ENCODE measurements at places on chromosomes 6 and 20. TPM values are rescaled to one million over a fixed set of nuclear protein-coding genes. Genes with fewer than 3 reads are reported as not detected.

DNA sequence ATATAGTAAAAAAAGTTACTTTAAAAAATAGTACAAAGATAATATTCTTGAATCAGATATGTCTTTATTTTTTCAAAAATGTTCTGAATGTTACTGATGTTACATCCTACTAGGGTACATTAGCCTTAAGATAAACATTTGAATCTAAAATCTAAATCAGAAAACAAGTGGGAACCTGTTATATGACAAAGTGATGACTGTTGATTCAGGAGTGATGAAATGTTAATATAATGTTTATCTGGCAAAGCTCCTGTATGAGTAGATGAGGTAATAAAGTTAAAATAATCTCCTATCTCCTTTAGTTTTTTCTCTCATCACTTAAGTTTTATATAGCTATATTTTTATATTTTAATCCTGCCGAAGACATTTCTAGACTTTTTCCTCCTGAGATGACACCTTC, 4.2 kb downstream of the DOP1A start:
- peaks cover 3% of the 10 kb centered on the region for H3K36me3 ChIP-seq
- H3K27ac ChIP-seq = peak overlapping the region; percentile 41
- H3K4me3 ChIP-seq = no peak overlapping the region
- no peak for DNase-seq
- H3K4me1 ChIP-seq = peaks cover 26% of the 10 kb centered on the region

- no peak for DNase-seq
- peaks cover 2% of the 10 kb centered on the region for H3K36me3 ChIP-seq
- peaks cover 32% of the 10 kb centered on the region for H3K4me1 ChIP-seq
- peak overlapping the region; percentile 74 for H3K4me3 ChIP-seq
- H3K27ac ChIP-seq = peak overlapping the region; percentile 67
Measured at GRCh38 chr6:28211840-28212509, 13.1 kb upstream of the ZSCAN9 start.

- no peak overlapping the region for H3K27ac ChIP-seq
- peaks cover 22% of the 10 kb centered on the region for H3K4me1 ChIP-seq
- H3K36me3 ChIP-seq = no peaks in the 10 kb centered on the region
- no peaks in the 10 kb centered on the region for H3K27me3 ChIP-seq
- DNase-seq = no peak
- H3K4me3 ChIP-seq = no peak overlapping the region
Measured at GRCh38 chr6:127173156-127173940, 54.9 kb downstream of the RSPO3 start.

DNA sequence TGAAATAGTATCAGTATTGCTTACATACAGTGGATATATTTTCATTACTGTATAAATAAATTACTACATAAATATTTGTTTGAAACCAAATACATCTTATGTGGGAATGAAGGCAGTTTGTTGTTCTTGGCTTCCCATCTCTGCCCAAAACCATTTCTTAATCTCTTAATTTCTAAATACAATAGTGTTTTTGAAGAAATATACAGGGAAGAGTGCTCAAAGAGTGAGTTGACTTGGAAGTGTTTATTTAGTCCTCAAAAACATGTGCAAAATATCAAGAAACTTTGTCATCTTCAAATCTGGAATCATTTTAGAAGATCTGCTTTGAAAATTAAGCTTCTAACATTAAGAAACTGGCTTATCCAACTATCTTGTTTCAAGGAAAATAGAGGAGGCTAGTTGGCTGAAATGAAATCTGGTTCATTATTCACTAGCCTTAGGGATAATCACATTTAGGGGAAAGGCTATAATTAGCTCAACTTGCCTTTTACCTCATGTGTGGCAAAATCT, 259.8 kb upstream of the FLRT3 start:
- no peaks in the 10 kb centered on the region for H3K4me1 ChIP-seq
- H3K27me3 ChIP-seq = peaks cover 5% of the 10 kb centered on the region
- DNase-seq = no peak
- H3K27ac ChIP-seq = no peak overlapping the region
- H3K36me3 ChIP-seq = no peaks in the 10 kb centered on the region
- no peak overlapping the region for H3K4me3 ChIP-seq

The FABP7 gene
- total RNA-seq = not detected

DNA sequence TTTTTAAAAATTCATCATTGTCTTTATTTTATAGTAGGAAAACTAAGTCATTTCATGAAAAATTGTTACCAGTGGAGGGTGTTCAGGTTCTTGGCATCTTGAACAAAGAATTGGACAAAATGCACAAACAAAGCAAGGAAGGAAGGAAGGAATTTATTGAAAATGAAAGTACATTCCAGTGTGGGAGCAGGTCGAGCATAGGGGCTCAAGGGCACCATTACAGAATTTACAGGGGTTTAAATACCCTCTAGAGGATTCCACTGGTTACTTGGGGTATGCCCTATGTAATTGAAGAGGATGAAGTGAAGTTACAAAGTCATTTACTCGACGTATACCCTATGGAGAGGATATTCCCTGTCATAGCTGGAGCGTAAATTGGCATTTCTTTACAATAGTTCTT, 37.4 kb upstream of the HDAC2 start:
- no peak for DNase-seq
- no peak overlapping the region for H3K4me3 ChIP-seq
- H3K27ac ChIP-seq = no peak overlapping the region
- peaks cover 10% of the 10 kb centered on the region for H3K4me1 ChIP-seq

DNA sequence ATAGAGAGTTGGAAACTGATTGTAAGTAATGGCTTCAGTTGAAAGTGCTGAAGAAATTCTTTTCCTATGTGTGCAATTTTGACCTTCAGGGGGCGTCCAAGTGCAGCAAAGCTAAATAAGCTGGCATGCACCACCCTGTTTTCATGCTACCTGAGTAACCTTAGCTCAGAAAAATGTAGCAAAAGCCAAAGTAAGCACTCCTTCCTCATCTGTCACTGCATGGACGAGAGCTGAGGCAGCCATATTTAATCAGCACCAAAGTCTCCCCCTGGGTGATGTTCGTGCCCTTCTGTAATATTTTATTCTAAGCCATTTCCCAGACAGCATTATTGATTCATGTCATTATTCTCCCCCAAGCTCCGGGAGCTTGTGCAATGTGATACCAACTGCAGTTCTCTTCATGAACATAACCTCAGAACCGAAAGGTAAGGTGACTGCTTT, 123.1 kb downstream of the RPS12 start:
- no peaks in the 10 kb centered on the region for H3K36me3 ChIP-seq
- H3K4me3 ChIP-seq = no peak overlapping the region
- no peak overlapping the region for H3K27ac ChIP-seq
- no peaks in the 10 kb centered on the region for H3K27me3 ChIP-seq

The MOXD1 gene
- 9.1 TPM for total RNA-seq

DNA sequence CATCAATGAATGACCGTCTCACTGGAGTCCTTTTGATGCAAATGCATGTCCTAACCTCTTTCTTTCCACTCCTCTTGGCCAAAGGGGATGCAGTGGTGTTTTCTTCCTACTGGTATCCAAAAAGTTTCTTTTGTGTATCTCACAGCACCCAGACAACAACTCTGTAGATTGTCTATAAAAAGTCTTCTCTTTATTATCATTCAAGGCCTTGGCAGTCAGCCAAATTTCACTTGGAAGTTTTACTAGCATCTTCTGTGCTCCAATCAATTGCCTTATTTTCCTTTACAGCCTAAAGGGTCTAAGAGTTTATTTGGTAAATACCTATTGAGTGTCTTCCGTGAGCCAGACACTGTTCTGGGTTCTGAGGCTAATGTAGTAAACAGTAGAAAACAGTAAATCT, 150.2 kb upstream of the RNF217 start:
- H3K36me3 ChIP-seq = peaks cover 4% of the 10 kb centered on the region
- peaks cover 6% of the 10 kb centered on the region for H3K27me3 ChIP-seq
- no peak overlapping the region for H3K4me3 ChIP-seq
- H3K27ac ChIP-seq = no peak overlapping the region

The HEBP2 gene
- total RNA-seq = 43.7 TPM

GRCh38 chr6:113073611-113074191, 726.6 kb downstream of the RFPL4B start:
- no peaks in the 10 kb centered on the region for H3K27me3 ChIP-seq
- H3K4me3 ChIP-seq = no peak overlapping the region
- peaks cover 43% of the 10 kb centered on the region for H3K4me1 ChIP-seq
- peak overlapping the region; percentile 59 for H3K27ac ChIP-seq
- H3K36me3 ChIP-seq = peaks cover 7% of the 10 kb centered on the region

DNA sequence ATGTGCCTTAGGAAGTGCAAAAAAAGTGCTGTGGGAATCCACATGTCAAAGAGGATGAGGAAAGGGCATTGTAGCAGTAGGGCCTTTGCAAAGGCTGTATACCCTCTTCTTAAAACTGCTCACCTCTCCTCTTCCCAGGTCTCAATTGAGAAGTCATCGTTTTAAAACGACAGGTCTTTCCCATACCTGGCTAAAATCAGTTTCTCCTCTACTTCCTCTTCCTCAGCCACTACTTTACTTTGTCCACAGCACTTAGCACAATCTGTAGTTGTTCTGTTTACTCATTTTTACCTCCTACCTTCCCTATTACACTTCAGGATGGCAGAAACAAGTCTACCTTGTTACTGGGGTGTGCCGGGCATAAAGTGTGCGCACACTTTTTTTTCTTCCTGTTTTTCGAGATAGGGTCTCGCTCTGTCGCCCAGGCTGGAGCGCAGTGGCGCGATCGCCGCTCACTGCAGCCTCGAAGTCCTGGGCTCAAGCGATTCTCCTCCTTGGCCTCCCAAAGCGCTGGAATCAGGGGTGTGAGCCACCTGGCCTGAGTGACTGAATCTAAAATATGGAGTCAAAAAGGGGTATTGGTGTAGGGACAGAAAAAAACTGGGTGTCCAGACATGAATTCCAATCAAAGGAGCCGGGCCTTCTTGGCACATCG, 9.8 kb upstream of the ELOVL5 start:
- no peak for DNase-seq
- H3K27ac ChIP-seq = peak overlapping the region; percentile 86
- no peaks in the 10 kb centered on the region for H3K27me3 ChIP-seq
- peak overlapping the region; percentile 90 for H3K4me3 ChIP-seq
- H3K4me1 ChIP-seq = peaks cover 18% of the 10 kb centered on the region
- no peaks in the 10 kb centered on the region for H3K36me3 ChIP-seq

- H3K27ac ChIP-seq = peak overlapping the region; percentile 85
- H3K4me3 ChIP-seq = no peak overlapping the region
- peaks cover 3% of the 10 kb centered on the region for H3K36me3 ChIP-seq
- no peaks in the 10 kb centered on the region for H3K27me3 ChIP-seq
- no peak for DNase-seq
- H3K4me1 ChIP-seq = peaks cover 25% of the 10 kb centered on the region
Measured at GRCh38 chr6:101195588-101195987, 197.9 kb upstream of the GRIK2 start.

DNA sequence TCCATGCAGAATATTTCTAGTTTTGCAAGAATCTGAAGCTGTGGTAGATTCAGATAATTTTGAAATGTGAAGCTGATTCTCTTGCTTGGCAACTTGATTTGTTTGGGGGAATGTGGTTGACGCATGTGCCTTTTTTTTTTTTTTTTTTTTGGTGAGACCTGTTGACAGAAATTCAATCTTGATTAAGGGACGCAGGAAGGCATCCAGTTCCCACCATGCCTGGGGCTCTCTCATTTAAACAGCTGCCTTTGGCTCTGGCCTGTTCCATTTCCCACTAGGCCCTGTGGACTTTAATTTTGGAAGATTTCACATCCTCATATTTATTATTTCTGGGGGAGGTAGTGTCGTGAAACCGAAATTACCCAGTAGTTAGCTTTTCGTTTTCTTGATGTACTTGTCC, 8.6 kb downstream of the TPX2 start:
- H3K4me3 ChIP-seq = peak overlapping the region; percentile 33
- no peaks in the 10 kb centered on the region for H3K27me3 ChIP-seq
- H3K4me1 ChIP-seq = peaks cover 48% of the 10 kb centered on the region
- H3K36me3 ChIP-seq = peaks cover 7% of the 10 kb centered on the region
- peak overlapping the region; percentile 89 for H3K27ac ChIP-seq

- peaks cover 2% of the 10 kb centered on the region for H3K36me3 ChIP-seq
- no peaks in the 10 kb centered on the region for H3K27me3 ChIP-seq
- peak overlapping the region; percentile 1 for H3K27ac ChIP-seq
Measured at GRCh38 chr6:140736231-140736630, 1361.8 kb upstream of the CITED2 start.

DNA sequence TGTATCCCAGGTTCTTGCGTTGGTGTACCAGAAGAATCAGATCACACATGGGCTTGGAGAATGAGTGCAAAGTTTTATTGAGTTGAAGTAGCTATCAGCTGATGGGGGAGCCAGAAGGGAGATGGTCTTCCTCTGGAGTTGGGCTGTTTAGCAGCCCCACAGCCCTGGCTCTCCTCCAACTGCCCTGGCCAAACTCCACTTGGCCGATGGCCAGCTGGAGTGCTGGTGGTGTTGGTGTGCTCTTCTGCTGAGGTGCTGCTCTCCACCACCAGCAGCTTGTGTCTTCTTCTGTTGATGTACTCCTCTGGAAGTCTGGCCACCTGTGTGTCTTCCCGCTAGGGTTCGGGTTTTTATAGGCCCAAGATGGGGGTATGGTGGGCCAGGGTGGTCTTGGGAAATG, 172.8 kb downstream of the TINAG start:
- no peak for DNase-seq
- no peaks in the 10 kb centered on the region for H3K4me1 ChIP-seq
- no peak overlapping the region for H3K27ac ChIP-seq
- peaks cover 2% of the 10 kb centered on the region for H3K36me3 ChIP-seq
- no peak overlapping the region for H3K4me3 ChIP-seq

- no peaks in the 10 kb centered on the region for H3K36me3 ChIP-seq
- no peak for DNase-seq
- H3K27ac ChIP-seq = peak overlapping the region; percentile 74
- H3K27me3 ChIP-seq = peaks cover 8% of the 10 kb centered on the region
- no peak overlapping the region for H3K4me3 ChIP-seq
- peaks cover 30% of the 10 kb centered on the region for H3K4me1 ChIP-seq
Measured at GRCh38 chr20:63225082-63225454, 9.1 kb upstream of the YTHDF1 start.

DNA sequence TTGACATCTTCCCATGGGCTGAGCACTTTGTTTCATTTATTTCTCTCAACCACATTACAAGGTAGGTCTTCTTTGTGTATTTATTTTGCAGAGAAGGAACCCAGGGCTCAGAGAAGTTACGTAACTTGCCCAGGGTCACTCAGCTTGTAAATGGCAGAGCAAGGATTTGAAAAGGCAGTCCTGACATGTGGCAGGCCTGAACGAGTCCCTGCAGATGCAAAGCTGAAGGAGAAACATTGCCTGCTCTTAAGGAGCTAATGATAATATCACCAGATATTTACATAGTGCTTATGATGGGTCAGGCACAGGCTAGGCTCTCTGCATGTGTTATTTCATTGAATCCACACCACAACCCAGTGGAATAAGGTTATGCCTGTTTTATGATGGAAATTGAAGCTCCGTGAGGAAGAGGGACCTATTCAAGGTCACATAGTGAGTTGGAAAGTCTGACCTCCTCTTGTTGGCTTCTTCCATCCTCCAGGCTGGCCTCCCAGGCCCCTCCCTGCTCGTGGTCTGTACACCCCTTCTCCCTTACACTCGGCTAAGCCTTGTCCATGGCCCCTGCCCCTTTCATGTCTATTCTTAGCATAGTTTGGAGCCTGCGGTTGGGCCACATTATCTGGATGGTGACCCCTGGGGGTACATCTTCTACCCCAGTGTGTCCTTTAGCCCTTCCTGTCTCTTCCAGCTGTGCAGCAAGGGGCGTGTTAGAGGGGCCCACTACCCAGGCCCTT, 12.5 kb downstream of the MYH7B start:
- H3K27me3 ChIP-seq = peaks cover 5% of the 10 kb centered on the region
- H3K27ac ChIP-seq = no peak overlapping the region
- no peaks in the 10 kb centered on the region for H3K4me1 ChIP-seq
- H3K4me3 ChIP-seq = no peak overlapping the region
